ENCODE measurements at places on chromosomes 6 and 20. TPM values are rescaled to one million over a fixed set of nuclear protein-coding genes. Genes with fewer than 3 reads are reported as not detected.

Gene KIF13A
- total RNA-seq, result 25.8 TPM

Gene FAM209B
- 0.59 TPM for total RNA-seq

Gene GSTA4
- 35.6 TPM for total RNA-seq

Gene MEI4
- total RNA-seq, result 0.38 TPM

Gene C6orf118
- not detected for total RNA-seq

Gene MDFI
- total RNA-seq, result 205 TPM

Gene ESR1
- under 0.01 TPM for total RNA-seq

Gene DEFB132
- not detected for total RNA-seq

Gene OPRM1
- total RNA-seq, result not detected

Gene RRBP1
- total RNA-seq, result 83.1 TPM

Gene VSX1
- not detected for total RNA-seq

Gene UBE2C
- 265 TPM for total RNA-seq

Gene CDH4
- total RNA-seq, result 3.9 TPM

Gene TREM2
- not detected for total RNA-seq

Gene ZCCHC3
- 24.0 TPM for total RNA-seq

Gene C6orf15
- not detected for total RNA-seq

All from H7 (cell line).